ENCODE measurements at places on chromosomes 4 and X. TPM values are rescaled to one million over a fixed set of nuclear protein-coding genes. Genes with fewer than 3 reads are reported as not detected.

The SMIM31 gene
- 0.04 TPM for polyA plus RNA-seq

DNA sequence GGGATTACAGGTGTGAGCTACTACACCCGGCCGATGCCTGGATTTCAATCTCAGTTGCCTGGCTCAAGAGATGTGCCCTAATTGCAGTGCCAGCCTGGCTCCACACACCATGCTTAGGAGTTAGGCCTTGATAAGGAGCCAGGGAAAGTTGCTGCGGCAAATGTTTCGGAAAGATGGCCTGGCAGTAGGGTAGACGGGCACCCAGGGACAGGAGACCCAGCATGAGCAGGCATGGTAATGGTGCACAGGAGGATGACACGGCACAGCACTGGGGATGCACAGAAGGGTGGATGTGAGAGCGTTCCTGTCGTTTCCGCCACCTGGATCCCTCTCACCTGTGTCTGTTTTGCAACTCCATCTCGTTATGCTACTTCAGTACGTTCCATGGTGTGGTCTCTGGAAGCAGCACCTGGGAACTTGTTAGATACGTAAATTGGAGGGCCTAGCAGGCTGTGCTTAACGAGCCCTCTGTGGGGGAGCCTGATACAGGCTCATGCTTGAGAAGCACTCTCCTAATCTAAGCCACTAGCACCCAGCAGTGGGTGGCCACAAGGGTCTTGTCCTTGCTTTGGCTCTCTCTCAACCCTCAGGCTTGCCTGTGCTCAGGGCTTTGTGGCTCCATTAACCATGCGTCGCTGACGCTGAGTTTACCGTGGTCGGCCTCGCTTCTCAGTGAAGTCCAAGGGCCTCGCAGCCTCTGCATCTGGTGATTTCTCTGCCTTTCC lies 20.3 kb downstream of the RNF4 start:
- DNase-seq, result no peak

The TAF7L gene
- polyA plus RNA-seq, result 0.25 TPM

DNA sequence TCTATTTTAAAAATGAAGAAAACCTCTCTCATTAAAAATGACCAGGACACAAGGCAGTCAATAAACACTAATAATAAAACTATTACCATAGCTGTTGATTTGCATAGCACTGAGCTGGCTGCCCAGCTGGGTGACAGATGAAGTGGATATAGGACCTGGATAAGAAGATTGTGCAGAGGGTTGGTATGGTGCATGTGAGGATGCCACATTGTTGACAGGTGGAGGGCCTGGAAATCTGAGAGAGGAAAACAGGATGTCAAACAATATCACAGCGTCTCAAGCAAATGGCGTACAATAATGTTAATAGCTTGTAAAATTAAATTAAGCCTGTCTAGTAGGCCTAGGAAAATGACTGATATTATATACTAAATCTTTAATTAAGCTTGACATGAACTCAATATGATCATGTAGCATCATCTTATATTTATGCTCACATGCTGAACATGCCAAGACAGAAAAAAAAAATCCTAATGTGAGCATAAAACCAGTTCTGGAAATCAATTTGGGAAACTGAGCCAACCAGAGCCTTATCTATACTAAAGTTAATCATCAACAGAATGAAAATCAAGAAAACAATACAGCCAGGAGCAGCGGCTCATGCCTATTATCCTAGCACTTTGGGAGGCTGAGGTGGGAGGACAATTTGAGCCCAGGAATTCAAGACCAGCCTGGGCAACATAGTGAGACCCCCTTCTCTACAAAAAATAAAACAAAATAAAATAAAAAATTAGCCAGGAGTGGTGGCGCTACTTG lies 18.6 kb downstream of the SEC24D start:
- DNase-seq, result no peak

DNA sequence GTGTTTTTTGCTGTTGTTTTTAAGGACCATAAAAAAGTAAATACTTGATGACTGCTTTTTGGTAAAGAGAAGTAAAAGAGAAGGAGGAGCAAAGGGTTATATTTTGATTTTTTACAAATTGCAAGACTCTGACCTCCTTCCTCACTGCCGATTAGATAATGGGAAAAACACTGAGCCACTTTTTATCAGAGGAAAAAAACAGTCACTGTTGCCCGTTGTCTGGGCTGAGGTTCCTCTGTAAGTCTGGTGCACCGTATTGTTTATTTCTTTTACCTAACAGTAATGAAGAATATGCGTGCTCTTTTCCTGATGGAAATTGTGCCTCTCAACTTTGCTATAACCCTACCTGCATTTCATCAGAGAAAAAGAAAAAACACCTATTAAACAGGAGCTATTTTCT lies 178.7 kb upstream of the EMCN start:
- no peak for DNase-seq

- no peak for DNase-seq
Measured at GRCh38 chr4:123469696-123470095, 73.1 kb downstream of the SPRY1 start.

The SLC49A3 gene
- 25.2 TPM for polyA plus RNA-seq

- no peak for DNase-seq
Measured at GRCh38 chrX:94414746-94415145, 740.7 kb downstream of the FAM133A start.

DNA sequence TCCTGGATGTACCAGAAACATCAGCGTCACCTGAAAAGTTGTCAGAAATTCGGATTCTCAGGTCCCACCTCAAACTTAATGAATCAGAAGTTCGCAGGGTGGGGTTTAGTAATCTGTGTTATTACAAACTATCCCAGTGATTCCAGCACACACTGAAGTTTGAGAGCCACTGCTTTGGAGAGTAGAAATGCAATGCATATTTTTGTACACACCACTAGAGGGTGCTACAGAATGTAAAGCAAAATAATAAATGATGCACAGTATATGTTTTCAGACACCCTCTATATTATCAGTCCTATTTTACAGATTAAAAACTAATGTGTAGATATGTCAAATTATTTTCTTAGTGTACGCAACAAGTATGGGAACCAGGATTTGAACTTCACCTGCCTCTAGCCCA lies 2.4 kb upstream of the MORF4L2 start:
- DNase-seq, result no peak

DNA sequence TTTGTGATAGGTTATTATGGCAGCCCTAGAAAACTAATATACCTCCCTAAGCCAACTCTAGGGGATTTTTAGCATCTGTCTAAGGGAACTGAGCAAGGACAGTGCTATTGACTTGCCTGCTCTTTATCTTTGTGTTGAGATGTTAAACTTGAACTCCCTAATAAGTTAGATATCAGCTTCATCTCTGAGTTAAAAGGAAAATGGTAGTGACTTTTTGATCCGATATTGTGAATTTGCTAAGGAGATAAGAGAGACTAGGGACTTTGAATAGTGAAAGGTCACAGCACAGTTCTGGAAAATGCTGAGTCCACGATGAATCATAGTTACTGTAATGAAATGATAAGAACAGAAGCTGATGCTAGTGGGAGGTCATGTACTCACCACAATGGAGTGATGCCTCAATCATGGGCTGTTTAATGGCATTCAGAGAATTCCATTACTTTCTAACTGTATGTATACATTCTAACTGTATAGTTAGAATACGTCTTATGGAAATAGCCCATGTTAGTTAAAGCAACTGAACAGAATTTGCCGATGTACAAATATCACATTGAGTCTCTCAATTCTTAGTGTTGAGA lies 147.2 kb downstream of the GLRA3 start:
- no peak for DNase-seq

DNA sequence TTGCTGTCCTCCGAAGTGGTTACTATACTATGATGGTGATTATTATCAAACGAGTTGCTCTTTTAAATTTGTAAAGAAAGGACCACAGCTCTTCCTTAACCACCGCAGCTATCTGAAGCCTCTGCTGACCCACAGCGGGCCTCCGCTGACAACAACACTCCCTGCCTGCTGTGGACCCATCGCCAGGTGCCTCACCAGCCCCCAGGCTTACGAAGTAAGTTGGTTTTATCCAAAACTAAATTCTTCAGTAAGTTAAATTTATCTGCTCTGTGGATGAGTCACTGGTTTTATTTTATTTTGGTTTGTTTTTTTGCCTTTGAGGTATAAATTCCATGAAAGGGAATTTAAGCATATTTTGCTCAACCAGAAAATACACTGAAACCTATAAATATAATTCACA lies 54.7 kb downstream of the SLC9A6 start:
- DNase-seq, result no peak

DNA sequence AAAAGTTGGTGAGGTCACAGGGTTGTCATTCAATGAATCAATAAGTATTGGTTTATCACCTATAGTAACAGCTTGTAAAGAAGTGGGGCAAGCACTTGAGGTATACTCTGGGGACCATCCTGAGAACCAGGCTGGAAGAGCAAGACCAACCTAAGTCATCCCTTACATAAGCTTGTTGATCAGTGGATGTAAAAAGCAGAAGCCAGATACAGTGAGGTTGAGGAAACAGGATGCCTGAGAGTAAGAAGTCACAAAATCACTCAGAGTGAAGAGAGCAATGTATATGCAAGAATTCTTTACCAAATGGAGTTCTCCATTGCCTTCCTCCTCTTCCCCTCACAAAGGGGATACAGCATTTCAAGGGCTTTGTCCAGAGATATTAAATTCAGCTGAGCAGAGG lies 76.3 kb upstream of the PACRGL start:
- DNase-seq, result no peak

GRCh38 chr4:7422151-7422897 lies 12.4 kb downstream of the PSAPL1 start:
- no peak for DNase-seq
